Muscle of arm (tissue), 14 donors: ENCODE measurements at places on chromosomes 5 and 9. TPM values are rescaled to one million over a fixed set of nuclear protein-coding genes. Genes with fewer than 3 reads are reported as not detected.

GRCh38 chr9:41229408-41230401 lies 40.6 kb upstream of the ZNG1F start:
- DNase-seq: no peak

GRCh38 chr9:14480526-14480925 lies 166.6 kb upstream of the NFIB start:
- no peak for DNase-seq

GRCh38 chr9:7963026-7963425 lies 163.4 kb upstream of the DMAC1 start:
- DNase-seq: no peak

DNA sequence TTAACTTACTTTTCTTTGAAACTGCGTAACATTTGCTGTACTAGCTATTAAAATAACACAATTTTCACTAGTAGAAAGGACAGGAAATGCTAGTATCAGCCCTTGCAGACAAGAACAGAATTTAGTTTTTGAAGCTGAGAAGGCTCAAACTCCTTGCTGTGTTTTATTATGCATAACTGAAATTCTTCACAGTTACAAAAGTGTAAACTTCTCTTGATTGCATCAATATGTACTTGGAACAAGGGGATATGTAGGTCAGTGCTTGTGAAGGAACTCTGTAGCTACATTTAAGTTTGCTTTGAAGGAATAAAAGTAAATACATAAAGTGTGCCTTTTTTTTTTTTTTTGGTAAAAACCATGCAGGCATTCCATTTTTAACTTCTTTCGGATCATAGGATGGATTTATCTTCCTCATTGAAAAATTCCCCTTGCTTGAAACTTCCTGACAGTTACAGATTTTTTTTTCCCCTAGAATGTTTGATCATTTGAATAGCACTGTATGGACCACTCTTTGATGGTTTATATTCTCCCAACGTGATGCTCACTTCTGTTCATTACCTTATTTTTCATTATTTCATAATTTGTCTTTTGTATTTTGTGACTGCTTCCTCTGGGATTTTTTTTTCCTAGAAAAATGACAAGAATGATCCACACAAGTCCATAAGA lies 94.9 kb upstream of the DAB2 start:
- DNase-seq: no peak

GRCh38 chr5:150144246-150144801 lies 11.3 kb downstream of the PDGFRB start:
- no peak for DNase-seq

- DNase-seq: no peak
Observed at GRCh38 chr5:3220201-3220600, 375.4 kb upstream of the IRX1 start.

Gene FGD3
- 3.6 TPM for polyA plus RNA-seq

DNA sequence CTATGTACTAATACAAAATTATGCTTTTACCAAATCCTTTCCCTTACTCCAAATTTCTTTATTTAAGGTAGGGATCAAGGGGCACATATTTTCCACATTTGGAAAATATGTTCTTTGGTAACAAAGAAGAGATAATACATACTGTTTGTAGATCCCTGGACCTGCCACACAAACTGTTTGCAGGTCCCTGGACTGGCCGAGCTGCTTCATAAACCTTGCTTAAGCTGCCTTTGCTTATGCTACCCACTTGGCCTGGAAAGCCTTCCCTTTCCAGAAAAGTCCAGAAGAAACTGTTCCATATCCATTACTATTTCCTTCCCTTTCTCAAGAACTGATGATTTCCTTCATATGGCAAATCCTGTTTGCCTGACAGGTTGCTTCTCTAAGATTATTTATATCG lies 22.6 kb upstream of the DMXL1 start:
- DNase-seq: no peak
